Naive thymus-derived CD4-positive, alpha-beta T cell (primary cell): ENCODE measurements at places on chromosomes 11 and 22.

DNA sequence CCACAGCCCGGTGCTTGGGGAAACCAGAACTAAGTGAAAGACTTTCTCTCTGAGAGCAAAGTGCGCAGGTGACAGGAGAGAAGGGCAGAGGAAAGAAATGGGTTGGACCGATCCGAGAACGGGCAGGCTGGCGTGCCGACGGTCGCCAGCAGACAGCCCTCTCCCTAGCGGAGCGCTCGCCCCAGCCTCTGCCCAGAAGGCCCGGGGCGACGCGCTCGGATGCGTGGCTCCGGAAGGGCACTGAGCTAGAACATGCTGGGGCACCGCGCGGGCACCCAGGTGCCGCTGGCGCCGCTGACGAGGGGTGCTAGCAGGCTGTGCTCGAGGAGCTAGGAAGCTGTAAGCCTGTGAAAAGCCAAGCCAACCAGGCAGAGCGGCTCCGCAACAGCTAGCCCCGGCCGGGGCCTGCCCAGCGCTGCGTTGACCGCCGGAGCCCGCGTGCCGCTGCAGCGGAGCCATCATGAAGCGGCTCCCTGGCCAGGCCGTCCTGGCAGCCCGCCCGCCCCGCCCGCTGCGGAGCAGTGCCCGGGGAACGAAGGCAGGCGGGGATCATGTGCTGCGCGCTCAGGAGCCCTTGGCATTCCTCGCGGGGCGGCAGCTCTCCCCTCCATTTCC is 22.1 kb upstream of the RRAS2 start:
- DNase-seq, result peak; percentile 50

DNA sequence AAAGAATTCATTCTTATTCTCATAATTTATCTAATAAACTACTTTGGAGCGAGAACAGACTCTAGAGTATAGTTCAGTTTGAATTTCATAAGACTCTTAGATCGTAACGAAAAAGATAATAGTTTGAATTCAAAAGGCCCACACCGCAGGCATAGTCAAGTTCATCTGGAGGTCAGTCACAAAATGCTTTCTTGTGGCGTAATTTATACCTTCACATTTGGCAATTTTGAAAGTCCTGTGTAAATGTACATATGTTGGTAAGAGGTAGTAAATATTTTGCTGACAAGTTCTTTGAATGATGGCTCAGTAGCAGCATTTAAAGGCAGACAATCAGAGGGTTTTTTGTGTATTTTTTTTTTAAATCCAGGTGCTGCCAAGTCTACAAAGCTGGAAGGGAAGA is 88.1 kb downstream of the TEAD1 start:
- DNase-seq, result no peak

GRCh38 chr22:41240377-41241132 is at the start of gene CHADL:
Gene CHADL, minus strand, starts transcription at chr22:41240931. Its CDS starts 50 bp downstream, at chr22:41240881.
- no peak for DNase-seq

GRCh38 chr11:13486926-13487660 is 8.7 kb downstream of the PTH start:
- peak; percentile 61 for DNase-seq

DNA sequence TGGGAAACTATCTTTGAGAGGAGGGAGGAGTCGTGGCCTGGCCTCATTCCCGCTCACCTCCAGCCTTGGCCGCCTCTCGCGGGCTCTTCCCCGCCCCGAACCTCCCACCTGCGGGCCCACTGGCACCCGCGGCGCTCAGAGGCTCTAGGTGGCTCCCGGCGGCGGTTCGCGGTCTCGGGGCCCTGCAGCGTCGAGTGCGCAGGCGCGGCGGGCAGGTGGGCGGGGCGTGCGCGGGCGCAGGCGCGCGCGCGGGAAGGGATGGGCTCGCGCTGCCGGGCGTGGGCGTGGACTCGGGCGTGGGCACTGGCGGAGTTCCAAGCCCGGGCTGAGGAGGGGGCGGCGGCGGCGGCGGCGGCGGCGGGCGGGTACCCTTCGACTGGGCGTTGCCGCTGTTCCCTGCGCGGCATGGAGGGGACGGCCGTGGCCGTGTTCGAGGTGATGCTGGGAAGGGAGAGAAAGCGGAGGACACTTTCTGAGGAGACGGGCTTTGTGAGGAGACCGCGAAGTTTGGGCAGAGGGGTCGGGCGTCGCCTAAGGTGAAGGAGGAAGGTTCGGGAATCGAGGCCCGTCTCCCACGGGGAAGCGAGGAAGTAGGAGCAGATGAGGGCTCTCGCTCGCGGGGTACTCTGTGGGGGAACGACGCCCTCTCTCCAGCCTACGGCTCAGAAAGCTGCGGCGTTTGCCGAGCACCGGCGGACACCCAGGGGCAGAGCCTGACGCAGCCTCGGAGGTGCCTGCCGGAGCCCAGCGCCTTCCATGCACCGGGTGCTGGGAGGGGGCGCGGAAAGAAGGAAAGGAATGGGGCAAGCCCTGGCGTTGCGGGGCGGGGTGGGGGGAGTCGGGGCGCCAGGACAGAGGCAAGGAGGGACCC is 15.7 kb upstream of the SPTBN2 start:
- DNase-seq, result peak; percentile 89

GRCh38 chr11:119525180-119525866 is 102.4 kb upstream of the THY1 start:
- no peak for DNase-seq

DNA sequence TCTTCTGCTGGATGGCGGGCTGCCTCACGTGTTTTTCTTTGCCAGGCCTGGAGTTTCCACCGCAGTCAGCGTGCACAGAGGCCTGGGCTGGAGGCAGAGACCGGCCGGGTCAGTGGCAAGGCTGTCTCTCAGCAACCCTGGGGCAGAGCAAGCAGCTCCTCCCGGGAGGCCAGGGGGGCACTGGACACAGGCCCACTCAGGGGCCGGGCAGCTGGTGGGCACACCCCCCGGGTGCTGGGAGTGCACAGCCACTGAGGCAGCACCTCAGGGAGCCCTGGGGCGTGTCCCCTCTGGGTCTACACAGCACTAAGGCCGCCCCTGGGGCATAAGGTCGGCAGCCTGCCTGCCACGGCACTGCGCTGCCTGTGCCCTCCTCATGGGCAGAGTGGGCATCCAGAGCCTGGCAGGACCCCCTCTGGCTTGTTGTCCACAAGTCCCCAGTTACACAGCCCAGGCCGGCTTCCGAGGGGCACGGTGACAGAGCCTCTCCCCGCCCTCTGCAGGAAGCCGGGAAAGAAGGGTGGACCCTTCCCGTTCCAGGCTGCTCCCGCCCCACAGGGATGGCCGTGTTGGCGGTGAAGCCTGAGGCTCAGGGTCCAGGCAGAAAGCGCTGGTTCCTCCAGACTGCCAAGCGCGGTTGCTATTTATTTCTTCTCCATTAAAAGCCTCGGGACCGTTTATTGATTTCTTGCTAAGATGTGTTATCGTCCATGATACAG is 18.5 kb upstream of the TH start:
- DNase-seq, result no peak

DNA sequence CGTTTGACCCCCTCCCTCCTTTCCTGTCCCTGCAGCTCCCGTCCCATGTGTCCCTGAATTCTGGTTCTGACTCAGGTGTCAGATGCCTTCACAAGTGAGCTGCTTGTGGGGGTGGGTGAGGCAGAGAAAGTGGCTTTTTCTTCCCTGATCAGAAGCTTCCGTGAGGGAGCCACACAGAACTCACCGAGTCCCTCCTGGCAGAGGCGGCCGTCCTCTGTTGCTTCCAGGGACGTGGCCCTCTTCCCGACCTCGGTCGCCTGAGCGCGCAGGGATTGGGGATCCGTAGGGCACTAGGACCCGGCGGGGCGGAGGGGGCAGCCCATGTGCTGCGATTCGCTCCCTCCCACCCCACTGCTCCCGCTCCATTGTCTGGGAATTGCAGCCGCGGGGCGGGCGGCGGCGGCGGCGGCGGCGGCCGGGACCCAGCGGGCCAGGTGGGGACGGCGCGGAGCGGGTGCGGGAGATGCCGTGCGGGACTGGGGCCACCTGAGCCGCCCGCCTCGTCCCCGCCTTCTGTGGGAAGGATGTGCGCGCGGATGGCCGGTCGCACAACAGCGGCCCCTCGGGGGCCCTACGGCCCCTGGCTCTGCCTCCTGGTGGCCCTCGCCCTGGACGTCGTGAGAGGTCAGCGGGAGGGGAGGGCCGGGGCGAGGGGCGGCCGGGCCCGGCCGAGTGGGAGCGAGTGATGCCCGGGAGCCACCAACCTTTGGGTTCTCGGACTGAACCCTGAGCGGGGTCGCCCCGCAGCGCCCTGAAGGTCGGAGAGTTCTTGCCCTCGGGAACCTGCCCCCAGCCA is at the start of gene TMEM132A:
TMEM132A (plus strand) TSS at position 351 of the 796 bp plus-strand sequence; CDS start at position 525, 174 bp downstream.
- no peak for DNase-seq

DNA sequence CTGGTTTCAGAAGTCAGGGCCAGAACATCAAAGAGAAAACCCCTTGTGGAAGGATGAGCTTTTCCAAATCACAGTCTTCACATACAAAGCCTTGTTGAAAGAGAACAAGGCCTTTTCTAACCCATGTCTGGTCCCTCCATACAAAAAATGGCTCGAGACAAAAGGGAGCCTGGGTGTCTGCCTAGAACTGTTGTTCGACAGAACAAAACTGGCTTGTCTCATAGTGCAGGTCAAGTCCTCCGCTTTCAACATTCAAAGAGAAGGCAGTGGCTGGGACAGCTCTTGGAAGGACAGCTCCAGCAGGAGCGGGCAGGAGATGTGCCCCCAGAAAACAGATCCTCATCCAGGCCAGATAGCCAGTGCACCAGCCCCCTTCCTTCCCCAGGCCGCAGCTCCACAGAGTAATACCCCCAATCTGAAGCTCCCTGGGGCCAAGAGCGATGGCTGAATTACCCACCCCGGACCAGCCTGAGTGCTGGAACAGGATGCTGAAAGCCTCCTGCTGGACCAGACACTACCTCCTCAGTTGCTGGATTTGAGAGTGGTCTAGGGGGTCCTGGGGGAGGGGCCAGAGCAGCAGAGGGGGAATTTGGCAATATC is 27.6 kb downstream of the USH1C start:
- DNase-seq, result no peak

DNA sequence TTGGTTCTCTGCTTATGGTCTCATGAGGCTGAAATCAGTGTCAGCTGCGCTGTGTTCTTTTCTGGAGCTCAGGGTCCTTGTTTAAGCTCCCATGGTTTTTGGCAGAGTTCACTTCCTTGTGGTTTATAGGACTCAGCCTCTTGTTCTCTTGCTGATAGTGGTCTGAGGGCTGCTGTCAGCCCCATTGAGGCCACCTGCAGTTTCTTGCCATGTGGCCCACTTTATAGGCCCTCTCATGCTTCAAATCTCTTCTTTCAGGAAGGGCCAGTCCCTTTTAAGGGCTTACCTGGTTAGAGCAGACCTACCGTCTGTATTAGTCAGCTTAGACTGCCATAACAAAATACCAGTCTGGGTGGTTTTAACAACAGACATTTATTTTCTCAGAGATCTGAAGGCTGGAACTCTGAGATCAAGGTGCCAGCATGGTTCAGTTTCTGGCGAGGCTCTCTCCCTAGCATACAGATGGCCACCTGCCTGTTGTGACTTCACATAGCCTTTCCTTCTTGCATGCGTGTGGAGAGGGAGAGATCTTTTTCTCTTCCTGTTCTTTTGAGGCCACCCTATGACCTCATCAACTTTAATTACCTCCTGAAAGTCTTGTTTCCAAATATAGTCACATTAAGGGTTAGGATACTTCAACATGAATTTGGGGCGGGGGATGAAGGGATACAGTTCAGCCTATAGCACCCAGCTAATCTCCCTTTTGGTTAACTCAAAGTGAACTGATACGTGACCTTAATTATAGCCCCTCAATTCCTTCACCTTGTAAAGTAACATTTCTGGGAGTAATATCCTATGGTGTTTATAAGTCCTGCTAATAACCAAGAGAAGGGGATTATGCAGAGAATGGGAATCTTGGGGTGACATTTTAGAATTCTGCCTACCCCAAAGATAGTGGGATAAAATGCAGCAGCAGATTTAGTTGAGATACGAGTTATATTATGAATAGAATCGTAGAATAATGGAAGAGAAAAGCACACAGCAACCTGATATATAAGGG is 131.8 kb downstream of the UVRAG start:
- DNase-seq, result no peak

GRCh38 chr11:122100756-122101080 is 15.3 kb downstream of the BLID start:
- no peak for DNase-seq

DNA sequence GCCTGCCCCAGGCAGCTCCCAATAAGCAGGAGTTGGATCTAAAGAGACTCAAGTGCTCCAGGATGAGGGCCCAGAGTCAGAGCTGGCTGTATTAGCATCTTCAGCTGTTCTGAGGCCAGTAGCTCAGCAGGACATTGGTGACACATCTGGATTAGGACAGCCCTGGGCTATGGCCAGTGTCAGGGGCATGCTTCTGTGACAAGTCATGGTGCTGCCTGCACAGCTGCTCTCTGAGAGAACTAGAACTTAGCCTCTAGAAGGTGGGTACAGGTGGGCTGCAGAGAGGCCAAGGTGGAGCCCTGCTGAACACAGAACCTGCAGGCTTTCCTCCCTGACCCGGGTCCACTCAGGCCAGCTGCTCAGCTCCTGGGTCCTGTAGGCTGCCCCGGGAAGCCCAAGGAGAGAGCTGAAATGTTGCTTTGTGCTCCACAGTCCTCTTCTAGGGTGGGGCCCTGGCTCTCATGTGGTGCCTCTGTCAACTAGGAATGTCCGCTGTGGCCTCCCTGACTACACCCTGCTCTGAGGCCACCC is 426.9 kb downstream of the SOX6 start:
- no peak for DNase-seq

- DNase-seq, result no peak
These were observed 211.0 kb downstream of the NAV2 start for GRCh38 chr11:19923626-19924025.

DNA sequence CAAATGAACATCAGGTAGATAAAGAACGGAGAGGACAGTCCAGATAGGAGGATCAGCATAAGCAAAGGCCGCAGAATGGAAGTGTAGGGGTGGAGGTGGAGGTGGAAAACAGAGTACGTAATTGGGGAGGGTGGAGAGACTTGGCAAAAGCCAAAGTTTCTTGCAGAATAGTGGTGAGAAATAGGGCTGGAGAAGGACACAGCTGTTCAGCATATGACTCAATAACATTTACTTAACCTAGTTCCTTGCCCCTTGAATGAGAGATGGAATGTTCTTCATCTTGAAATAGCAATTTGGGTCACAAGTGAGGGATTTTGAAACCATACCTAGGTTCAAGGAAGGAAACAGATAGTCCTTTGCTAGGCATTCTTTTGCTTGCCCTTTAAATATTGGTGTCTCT is 235.9 kb upstream of the ARHGAP20 start:
- DNase-seq, result no peak

DNA sequence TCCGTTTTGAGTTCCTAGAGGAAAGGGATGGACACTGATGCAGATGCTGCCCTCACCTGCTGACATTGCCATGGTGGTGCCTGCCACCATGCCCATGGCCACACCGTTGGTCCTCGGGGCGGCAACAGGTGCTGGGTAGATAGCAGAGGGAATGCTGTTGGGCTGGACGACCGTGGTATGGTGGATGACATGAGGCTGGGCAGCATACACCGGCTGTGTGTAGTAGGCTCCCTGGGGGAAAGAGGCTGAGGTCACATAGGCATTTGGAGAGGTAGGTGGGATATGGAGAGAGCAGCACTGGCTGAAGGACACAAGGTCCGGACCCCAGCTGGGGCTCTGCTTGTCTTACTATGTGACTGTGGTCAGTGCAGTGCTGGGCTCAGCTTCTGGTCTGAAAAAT is 33.2 kb downstream of the RELT start:
- no peak for DNase-seq

GRCh38 chr22:17815703-17816254 is 41.5 kb upstream of the BID start:
- no peak for DNase-seq

- DNase-seq, result no peak
These were observed 17.1 kb downstream of the PCF11 start for GRCh38 chr11:83174008-83174407.
